ENCODE measurements at places on chromosomes 5 and 9.

GRCh38 chr5:88689668-88690408 lies 193.1 kb downstream of the MEF2C start:
- DNase-seq: peak; percentile 45

- DNase-seq: no peak
Measured at GRCh38 chr9:125377584-125378250, 116.1 kb downstream of the GAPVD1 start.

GRCh38 chr5:124906339-124907097 lies 160.1 kb upstream of the ZNF608 start:
- peak; percentile 77 for DNase-seq

- DNase-seq: no peak
Measured at GRCh38 chr5:15322421-15322820, 177.6 kb upstream of the FBXL7 start.

DNA sequence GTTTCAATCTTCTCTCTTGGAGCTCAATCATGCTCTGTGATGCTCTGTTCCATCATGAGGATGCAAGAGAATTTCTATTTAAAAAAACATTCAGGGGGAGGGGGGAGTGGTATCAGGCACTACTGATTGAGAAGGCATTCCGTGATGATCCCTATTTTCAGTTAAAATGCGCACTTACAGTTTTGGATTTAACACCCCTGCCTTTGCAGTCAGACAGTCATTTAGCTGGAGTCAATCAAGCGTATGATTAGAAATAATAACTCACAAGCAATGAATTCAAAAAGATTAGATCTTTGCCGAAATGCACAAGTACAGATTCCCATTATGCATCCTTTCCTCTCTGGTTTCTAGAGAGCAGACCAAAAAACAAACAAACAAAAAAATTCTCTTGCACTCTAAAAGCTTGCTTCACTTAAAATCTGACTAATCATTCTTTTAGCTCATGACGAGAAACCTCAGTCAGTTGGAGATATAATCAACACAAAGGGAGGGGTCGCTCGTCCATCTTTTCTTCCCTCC lies 55.4 kb downstream of the EFNA5 start:
- DNase-seq: no peak

DNA sequence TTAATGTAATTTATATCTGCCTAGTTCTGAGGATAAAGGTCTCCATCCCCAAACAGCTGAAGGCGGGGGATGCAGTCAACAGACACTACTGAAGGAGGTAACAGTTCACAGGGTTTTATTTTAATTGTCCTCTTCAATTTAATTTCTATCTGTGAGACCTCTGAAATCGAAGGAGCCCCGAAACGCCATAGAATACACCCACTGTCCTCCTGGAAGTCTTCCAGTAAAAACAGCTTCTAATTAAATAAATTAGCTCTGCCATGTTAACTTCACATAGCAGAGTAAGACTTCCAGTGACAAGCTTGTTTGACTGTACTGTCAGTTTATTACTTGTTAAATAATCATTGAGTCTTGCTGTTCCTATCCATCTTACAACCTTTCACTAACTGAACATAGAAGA lies 193.5 kb downstream of the SEC61B start:
- no peak for DNase-seq

DNA sequence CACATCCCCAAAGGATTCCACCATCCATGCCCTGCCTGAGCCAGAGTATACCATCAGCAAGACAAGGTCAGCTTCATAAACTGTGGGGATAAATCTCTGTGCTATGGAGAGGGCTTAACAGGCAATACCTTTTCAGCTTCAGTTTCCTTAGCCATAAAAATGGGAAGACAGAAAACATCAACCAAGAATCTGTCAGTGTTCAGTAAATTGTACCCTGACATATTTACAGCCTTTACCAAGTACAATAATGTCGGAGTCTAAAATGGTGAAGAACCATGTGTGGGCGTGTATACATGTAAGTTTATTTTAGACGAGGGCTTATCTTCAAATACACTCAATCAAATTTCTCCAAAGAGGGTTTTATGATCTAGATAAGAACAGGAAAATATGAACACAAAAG lies 94.7 kb downstream of the ELAVL2 start:
- no peak for DNase-seq

- DNase-seq: peak; percentile 31
Measured at GRCh38 chr9:72592502-72593403, 71.3 kb downstream of the TMC1 start.

DNA sequence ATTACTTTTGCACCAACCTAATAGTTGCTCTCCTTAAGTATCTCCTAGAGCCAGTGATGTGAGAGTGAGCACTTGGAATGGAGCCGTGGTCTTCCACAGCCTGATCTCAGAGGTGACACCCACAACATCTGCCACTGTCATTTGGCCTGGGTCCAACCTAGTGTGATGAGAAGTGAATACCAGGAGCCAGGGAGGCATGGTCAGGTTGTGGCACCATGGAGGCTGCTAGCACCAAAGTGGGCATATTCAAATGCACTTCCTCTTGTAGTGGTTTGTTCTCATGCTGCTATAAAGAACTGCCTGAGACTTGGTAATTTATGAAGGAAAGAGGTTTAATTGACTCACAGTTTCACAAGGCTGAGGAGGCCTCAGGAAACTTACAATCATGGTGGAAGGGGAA lies 22.6 kb upstream of the CEP72 start:
- DNase-seq: no peak

Measured in ELF-1 (cell line).